Activated CD8-positive, alpha-beta memory T cell treated with anti-CD3 and anti-CD28 coated beads for 1 hour (primary cell): ENCODE measurements at places on chromosomes 5 and 9.

GRCh38 chr5:76152161-76152560 is 69.0 kb downstream of the SV2C start:
- no peak for DNase-seq

DNA sequence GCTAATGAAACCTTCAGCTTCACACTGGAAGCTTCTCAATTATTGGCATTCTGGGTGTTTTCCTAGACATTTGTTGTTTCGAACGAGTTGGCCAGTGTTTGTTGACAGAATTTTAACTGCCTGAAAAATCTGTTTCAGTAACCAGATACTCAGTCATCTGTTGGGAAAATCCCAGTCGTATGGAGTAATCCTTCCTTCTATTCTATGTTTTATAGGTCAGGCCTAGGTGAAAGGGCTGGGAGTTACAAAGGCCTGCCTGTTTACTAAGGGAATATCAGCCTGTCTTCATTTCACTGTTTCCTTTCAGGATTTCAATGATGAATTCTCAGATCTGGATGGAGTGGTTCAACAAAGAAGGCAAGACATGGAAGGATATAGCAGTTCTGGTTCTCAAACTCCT is 59.9 kb downstream of the GRAMD2B start:
- DNase-seq: no peak

- DNase-seq: no peak
Observed at GRCh38 chr5:8842971-8843551, 702.8 kb downstream of the SEMA5A start.

DNA sequence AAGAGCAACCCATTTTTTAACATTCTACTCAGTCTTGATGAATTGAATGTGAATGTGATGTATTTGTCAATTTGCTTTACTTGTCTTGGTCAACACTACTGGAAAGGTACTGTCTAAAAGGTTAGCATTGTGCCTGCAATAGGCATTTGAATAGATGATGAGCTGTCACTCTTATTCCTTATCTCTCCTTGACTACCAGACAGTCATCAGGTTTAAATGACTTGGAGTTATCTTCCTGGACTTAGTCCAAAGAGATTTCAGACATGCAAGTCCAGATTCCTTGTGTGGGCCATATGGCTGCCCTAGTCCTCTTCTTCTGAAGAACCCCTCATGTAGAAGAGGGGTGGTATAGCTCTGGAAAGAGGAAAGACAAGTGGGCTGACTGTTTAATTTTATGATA is 4.8 kb downstream of the ARHGEF28 start:
- DNase-seq: no peak

GRCh38 chr5:112062181-112062580 is 305.2 kb upstream of the NREP start:
- no peak for DNase-seq

DNA sequence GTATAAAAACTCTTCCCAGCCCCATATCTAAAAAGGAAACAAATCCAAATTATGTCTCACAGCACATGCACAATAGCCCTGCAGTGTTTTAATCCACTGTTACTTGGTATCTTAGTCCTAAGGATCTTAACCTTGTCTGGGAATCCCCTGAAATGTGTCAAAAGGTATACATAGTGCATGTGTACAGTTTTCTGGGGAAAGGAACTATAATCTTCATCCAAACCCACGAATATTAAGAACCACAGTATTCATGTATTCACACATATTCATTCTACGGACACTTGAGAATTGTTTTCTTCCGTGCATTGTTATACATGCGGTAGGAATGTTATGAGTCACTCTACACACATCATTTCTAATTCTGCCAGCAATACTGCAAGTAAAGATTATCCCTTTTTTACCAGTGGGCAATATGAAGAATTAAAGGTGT is 47.8 kb upstream of the SNX2 start:
- DNase-seq: no peak

GRCh38 chr5:150122536-150123481 is 32.8 kb downstream of the PDGFRB start:
- no peak for DNase-seq

GRCh38 chr5:124981901-124982300 is 235.5 kb upstream of the ZNF608 start:
- DNase-seq: no peak

- no peak for DNase-seq
Observed at GRCh38 chr9:99962680-99963261, 56.3 kb downstream of the STX17 start.

DNA sequence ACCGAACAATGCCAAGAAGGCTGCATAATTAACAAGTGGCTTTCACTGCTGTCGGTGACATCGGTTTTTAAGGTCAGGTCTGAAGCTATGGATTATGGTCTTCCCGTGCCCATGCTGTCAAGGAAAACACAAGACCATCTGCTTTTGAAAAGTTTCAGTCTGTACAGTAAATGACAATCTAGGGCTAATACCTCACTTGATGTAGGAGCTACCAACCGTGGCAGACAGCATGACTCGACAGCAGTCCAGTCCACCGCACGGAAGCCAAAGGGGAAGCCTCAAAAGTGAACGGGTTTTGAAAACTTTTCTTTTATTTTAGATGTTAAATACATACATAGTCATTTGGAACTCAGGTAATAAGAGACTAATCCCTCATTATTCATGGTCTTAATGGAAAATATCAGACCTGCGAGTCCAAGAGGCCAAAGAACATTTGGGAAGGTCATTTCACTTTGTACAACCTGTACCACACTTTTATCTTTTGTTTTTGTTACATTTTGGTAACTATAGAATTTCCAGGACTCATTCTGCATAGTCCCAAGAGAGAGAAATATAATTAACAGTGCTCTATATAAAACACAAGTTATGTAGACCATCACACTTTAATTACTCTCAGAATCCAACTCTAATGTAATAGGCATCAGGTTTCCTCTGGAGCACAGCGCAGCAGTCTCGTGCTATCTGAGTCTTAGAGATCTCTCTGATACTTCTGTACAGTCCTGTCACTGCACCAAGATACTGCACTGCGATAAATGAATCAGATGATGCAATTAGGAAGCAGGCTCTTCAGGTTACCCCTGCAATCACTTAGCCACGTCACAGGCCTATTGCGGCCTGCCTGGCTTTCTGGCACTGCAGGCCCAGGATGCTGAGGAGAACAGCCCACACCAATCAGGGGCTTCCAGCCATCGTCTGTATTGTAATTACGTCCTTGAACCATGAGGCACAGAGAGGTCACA is 184.9 kb downstream of the FANCC start:
- DNase-seq: no peak

GRCh38 chr9:17138503-17138902 is 3.7 kb downstream of the CNTLN start:
- no peak for DNase-seq

DNA sequence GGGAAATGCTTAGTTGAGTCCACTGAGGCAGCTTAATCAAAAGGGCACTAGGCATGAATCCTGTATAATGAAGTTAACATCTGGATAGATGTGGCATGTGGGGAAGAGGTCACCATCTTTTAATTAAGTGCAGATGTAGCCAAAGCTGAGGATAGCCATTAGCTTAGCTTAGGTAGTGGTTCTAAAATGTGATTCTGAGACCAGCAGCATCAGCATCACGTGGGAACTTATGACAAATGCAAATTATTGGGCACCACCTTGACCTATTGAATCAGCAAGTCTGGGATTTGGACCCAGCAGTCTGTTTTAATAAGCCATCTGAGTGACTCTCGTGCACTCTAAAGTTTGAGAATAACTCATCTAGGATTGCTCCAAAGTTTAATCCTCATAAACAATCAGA is 63.8 kb downstream of the SNCAIP start:
- no peak for DNase-seq

DNA sequence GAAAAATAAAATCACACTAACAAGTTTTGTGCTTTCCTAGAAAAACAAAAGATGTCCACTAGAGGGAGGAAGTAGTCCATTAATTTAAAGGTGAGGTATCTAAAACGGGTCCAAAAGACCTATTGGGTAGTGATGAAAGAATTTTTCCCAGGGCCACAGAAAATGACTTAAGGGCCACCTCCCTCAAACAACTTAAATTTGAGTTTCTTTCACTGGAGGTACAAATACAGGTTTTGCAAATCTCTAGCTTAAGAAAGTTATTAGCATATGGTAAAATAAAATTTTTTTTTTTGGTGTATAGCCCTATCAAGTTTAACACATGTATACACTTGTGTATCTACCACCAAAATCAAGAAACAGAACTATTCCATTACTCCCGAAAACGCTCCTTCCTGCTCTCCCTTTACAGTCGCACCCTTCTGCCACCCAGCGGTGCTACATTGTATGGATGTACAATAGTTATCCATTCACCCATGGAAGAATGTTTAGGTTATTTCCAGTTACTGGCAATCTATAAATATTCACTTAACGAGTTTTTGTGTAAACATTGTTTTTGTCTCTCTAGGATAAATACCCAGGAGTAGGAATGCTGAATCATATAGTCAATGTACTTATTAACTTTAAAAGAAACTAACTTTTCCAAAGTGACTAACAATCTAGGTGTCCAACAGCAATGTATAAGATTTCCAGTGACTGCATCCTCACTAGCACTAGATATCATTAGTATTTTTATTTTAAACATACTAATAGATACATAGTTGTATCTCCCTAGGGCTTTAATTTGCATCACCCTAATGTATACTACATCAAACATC is 21.9 kb downstream of the DEPDC1B start:
- no peak for DNase-seq

- DNase-seq: no peak
Observed at GRCh38 chr9:489198-490197, 274.8 kb downstream of the DOCK8 start.

DNA sequence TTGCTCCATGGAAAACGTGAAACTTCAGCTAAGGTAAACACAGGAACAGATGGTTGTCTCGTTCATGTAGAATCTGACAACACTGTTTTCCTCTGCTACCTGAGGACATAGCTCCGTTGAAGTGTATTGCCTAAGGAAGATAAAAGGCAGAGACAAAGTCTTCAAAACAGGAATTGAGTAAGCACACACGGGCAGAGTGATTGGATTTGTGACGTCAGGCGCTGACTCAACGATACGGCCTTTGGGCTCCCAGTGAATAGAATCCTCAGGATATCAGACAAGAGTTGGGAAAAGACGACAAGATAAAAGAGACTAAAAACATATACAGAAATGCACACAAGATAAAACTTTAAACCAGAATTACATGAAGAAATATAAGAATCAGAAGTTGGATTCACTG is 787.1 kb upstream of the CTNND2 start:
- DNase-seq: no peak

- DNase-seq: no peak
Observed at GRCh38 chr5:145375521-145375920, 459.6 kb downstream of the PRELID2 start.

DNA sequence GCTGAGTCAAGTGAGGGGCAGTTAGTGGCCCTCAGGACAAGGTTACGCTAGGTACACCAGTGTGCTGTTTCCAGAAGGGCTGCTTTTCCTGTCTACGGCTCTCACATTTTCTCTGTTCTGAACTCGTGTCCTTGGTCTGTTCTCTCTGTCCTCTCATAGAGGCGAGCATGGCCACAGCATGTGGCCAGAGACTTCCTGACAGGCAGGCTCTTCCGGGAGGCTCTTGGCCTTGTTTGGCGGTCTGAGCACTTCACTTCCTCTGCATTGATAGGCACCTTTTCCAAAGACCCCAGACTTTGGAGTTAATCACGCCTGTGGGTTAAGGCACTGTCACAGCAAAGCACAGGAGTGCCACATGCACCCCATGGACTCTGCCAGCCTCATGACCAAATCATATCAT is 1.2 kb downstream of the CKMT2 start:
- no peak for DNase-seq

GRCh38 chr5:143161885-143162540 is 241.5 kb downstream of the NR3C1 start:
- DNase-seq: no peak

GRCh38 chr9:108586471-108587139 is 269.2 kb downstream of the ACTL7B start:
- DNase-seq: no peak

GRCh38 chr9:86286278-86286677 is 3.9 kb upstream of the ISCA1 start:
- DNase-seq: no peak

- DNase-seq: no peak
Observed at GRCh38 chr5:73412597-73412988, 36.0 kb downstream of the FOXD1 start.
